Immature natural killer cell (primary cell): ENCODE measurements at places on chromosomes 2 and 18. TPM values are rescaled to one million over a fixed set of nuclear protein-coding genes. Genes with fewer than 3 reads are reported as not detected.

XDH gene
- polyA plus RNA-seq: not detected

DNA sequence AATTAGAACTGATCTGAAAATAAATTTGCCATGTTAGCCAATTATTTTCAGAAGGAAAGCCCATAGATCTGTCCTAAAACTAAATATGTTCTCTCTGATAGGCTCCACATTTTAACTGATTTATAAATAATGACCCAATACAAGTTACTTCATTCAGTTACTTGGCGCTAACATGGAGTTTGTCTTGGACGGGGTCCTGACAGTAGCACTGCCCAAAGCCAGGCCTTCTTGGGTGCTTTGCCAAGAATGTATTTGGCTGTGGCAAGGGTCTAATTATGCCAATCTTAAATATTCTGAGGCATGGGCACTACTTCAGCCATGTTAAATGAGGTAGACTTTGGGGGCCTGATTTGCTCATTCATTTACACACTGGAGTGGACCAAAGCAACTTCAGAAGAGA, 135.0 kb upstream of the PKDCC start:
- H3K27me3 ChIP-seq: peaks cover 8% of the 10 kb centered on the region
- H3K27ac ChIP-seq: no peak overlapping the region
- no peak overlapping the region for H3K4me3 ChIP-seq
- DNase-seq: no peak
- H3K36me3 ChIP-seq: no peaks in the 10 kb centered on the region

SIX2 gene
- polyA plus RNA-seq: not detected

TBC1D8 gene
- polyA plus RNA-seq: 0.64 TPM
